ENCODE measurements at places on chromosomes 5 and 9.

- DNase-seq = no peak
Measured at GRCh38 chr9:127935765-127936221, 1.9 kb downstream of the DPM2 start.

DNA sequence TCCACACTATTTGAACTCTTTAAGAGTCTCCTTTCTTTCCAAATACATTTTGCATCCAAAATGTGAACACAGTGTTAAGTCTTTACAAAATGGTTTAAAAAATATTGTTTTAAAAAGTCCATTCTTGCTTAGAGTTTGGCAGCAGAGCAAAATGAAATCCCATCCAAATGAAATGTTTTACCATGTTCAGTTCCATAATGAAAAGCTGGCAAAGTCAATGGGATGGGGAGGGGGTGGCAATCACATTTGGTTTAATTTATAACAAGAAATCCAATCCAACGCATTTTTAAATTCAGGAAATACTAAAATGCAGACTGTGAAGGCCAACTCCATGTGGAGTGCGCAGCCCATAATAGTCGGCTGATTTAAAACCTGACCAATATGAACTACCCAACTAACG, 39.4 kb downstream of the MRPL36 start:
- DNase-seq = no peak

DNA sequence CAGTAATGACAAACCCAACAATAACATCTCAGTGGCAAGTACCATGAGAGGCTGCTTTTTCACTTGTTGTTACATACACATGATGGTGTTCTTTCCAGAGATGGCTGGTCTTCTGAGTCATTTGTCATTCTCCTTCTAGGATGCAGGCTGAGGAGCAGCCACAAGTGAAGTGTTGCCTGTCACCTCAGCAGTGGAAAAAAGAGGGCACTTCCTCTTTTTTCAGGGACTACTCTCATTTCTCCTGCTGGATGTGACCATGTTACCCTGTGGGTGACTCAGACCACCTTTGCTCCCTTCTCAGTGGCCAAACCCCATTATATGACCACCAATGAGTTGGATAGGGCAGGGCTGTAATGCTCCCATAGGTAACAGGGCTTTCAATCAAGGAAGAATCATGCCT, 587.0 kb upstream of the ADAMTS16 start:
- no peak for DNase-seq

GRCh38 chr5:139919308-139919707, 123.7 kb downstream of the PSD2 start:
- DNase-seq = no peak

DNA sequence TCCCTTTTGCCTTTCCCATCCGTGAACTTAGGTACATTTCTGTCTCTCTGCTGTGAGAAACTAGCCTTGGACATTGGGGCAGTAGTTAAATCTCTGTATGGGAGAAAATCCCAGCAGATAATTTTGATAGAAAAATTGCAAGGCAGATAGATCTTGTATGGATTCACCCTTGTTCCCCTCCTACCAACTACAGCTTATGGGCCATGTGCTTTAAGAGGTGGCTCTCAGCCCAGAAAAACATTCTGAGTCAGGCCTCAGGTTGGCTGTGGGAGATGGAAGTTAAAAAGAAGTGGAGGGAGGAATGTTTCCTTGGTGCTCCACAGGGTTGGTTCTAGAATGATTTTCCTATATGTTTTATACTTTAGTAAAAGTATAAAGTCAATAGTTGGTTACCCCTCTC, 1.4 kb upstream of the KDM3B start:
- no peak for DNase-seq

DNA sequence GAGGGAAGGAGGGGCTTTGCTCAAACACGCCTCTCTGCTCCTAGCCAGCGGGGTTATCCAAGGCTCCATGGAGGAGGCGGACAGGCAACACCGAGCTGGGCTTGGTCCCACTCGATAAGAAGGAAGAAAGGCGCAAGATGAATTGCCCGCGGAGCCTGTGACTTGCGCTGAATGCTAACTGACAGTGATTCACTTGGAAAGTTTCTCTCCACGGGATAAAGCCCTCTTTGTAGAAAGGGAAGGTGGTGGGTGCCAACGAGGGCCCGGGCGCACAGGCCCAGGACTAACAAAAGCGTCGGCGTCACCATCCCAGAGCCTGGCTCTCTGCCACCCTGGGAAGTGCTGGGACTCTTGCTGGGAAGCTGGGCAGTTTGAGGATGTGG, 76.0 kb downstream of the VAV2 start:
- DNase-seq = no peak
